ENCODE measurements at places on chromosomes 6 and 20. TPM values are rescaled to one million over a fixed set of nuclear protein-coding genes. Genes with fewer than 3 reads are reported as not detected.

Gene DEFB132
- polyA plus RNA-seq: not detected

Gene DDX43
- polyA plus RNA-seq: 0.92 TPM

DNA sequence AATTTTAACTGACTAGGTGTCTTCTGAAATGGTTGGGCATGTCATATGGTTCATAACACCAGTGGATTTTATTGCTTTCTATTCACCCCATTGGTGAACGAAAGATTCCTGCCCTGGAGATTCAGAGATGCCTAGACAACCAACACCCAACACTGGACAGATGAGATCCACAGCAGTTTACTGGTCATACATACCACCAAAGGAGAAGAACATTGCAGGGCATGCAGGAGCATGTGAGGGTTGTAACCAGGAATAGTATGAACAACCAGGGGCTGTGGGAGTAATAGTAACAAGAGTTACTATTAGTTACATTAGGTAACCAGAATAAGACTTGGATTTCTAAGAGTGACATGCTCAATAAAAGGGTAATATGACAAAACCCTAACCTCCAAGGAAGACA is 77.8 kb upstream of the FABP7 start:
- DNase-seq: no peak

GRCh38 chr20:38766071-38766470 is 17.8 kb downstream of the ACTR5 start:
- no peak for DNase-seq

DNA sequence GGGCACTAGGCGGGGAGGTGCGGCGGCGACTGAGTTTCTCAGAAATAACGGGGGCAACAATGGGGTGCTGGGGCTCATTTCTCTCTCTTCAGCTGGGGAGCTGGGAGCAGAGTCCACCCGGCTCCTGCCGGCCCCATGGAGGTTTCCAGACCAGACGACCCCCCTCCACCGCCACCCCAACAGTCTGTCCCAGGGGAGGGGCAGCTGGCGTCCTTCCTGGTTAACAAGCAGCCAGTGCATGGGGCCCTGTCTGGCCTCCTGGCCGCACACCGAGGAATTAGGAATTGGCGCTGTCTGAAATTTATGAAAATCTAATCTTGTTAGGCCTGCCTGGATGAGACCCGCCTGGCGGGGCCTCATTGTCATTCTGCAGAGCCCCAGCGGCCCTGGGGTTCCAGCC is 42.4 kb downstream of the PMEPA1 start:
- DNase-seq: no peak

- DNase-seq: no peak
These were observed 10.8 kb upstream of the RHAG start for GRCh38 chr6:49647476-49647875.

- peak; percentile 80 for DNase-seq
These were observed 6.2 kb upstream of the SOX4 start for GRCh38 chr6:21587179-21587960.

All from renal pelvis (tissue), 12 donors.